ENCODE measurements at places on chromosomes 7 and 10.

- no peak for DNase-seq
Measured at GRCh38 chr10:32332299-32332750, 14.6 kb downstream of the EPC1 start.

- DNase-seq = no peak
Measured at GRCh38 chr10:91709394-91709798, 76.5 kb upstream of the PPP1R3C start.

- no peak for DNase-seq
Measured at GRCh38 chr7:20229646-20230500, 12.7 kb upstream of the MACC1 start.

DNA sequence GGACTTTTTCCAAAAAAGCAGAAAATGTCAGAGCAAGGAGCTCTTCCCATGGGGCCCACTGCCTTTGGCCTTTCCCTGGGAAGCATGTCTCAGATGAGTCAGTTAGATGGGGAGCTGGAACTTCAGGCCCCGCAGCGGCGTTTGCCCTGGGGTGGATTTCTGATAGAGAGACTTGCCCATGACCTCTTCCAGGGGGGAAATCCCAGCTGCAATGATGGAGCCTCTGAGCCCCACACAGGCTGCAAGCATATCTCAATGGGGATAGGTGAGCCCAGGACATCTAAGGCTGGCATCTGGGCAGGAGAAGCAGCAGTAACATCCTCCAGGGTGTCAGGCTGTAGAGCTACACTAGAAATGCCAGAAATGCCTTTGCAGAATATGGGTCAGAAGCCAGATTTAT lies 269.2 kb upstream of the TCERG1L start:
- DNase-seq = no peak

GRCh38 chr10:131453721-131454634 lies 142.5 kb upstream of the TCERG1L start:
- DNase-seq = no peak

DNA sequence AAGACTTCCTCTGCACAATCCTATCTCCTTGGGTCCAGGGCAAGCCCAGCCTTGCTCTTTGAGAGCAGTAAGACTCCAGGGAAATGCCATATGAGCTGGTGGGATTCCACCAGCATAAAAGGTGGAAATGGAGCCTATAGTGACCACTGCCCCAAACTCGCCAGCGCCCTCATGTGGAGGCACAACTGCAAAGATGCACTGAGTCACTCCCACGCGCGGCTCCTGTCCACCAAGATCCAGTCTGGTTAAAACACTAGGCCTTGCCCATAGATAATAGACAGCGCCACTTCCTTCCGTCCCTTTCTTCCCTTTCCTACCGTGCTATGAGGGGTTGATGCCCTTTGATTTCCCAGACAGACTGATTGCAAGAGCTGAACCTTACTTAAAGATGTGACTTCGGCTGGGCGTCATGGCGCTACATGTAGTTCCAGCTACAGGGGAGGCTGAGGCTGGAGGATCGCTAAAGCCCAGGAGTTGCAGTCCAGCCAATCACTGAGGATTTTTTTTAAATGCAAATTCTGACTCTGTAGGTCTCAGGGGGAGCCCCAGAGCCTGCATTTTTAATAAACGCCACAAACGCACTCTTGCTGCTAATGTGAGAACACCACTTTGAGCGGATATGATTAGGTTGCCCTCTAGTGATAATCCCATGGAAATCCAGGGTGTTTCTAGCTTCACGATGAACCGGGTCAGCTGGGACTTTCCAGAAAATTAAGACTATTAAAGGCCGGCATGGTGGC lies 136.5 kb downstream of the EPC1 start:
- DNase-seq = no peak

GRCh38 chr7:147912946-147913638 lies 677.5 kb upstream of the C7orf33 start:
- no peak for DNase-seq

- DNase-seq = no peak
Measured at GRCh38 chr10:78613132-78613531, 455.6 kb upstream of the ZMIZ1 start.

GRCh38 chr7:78420001-78420400 lies 621.4 kb downstream of the PHTF2 start:
- DNase-seq = no peak

- no peak for DNase-seq
Measured at GRCh38 chr7:26155531-26156375, 3.8 kb downstream of the NFE2L3 start.

DNA sequence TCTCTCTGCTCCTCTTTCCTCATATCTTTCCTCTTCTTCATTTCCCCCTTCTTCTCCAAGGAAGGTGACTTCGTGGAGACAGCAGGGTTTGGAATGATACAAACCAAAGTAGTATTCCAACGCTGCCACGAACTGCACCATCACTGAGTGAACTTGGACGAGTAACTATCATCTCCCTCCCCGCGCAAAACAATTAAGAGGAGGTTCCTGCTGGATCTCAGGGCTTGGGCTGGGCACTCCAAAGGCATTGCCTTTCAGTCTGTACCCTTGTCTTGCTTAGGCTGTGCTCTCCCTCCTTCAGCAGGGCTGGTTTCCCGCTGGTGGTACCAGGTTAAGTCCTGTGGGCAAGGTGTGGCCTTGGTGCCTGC lies 790 bp upstream of the PITX3 start:
- no peak for DNase-seq

DNA sequence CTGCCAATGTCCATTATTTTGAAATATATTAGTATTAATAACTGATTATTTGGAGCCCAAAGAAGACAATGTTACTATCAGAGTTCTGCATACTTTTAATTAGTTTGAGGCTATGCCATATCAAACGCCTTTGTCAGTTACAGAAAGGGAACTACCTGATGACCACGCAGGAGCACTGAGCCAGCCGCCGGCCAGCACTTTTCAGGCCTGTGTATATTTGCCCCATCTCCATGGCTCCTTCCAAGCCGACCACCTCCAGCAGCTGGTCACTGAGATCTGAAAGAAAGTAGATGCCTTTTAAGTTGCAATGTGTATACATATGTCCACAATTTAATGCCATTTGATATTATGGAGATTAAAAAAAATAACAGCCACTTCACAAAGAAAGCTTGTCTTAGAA lies 188.4 kb upstream of the ETV1 start:
- DNase-seq = no peak

- DNase-seq = no peak
Measured at GRCh38 chr10:52617346-52617745, 155.2 kb downstream of the MBL2 start.

- DNase-seq = no peak
Measured at GRCh38 chr7:132856416-132856815, 225.5 kb downstream of the CHCHD3 start.

DNA sequence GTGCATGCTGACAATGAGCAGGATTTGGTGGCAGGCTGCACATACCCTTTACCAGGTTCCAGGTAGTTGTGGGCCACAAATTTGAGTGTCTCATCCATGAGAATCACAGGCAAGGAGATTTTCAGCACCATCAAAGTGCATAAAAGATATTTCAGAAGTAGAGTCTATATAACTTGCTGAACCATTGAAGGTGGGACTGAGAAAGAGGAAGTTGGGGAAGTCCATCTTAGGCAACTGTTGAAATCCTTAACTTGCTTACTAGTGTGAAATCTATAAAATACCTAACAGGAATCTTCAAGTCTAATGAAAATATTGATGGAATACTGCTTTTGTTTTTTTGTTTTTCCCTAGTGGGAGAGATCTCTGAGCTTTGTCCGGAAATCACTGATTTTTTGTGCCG lies 325.1 kb upstream of the PLXDC2 start:
- no peak for DNase-seq

DNA sequence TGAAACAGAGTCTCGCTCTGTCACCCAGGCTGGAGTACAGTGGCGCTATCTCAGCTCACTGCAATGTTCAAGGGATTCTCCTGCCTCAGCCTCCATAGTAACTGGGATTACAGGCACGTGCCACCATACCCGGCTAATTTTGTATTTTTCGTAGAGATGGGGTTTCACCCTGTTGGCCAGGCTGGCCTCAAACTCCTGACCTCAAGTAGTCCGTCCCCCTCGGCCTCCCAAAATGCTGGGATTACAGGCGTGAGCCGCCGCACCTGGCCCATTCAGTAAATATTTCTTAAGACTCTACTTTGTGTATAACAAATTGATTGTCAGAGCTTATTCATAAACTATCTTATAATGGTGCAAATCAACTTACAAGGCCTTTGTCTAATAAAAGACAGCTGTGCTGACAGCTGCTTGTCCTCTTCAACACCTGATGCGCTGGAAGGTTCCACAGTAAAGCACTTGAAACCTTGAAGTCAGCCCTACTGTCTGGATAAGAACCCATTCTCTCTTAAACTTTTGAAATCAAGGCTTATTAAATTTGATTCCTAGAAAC lies 14.7 kb downstream of the ECHDC3 start:
- DNase-seq = no peak

DNA sequence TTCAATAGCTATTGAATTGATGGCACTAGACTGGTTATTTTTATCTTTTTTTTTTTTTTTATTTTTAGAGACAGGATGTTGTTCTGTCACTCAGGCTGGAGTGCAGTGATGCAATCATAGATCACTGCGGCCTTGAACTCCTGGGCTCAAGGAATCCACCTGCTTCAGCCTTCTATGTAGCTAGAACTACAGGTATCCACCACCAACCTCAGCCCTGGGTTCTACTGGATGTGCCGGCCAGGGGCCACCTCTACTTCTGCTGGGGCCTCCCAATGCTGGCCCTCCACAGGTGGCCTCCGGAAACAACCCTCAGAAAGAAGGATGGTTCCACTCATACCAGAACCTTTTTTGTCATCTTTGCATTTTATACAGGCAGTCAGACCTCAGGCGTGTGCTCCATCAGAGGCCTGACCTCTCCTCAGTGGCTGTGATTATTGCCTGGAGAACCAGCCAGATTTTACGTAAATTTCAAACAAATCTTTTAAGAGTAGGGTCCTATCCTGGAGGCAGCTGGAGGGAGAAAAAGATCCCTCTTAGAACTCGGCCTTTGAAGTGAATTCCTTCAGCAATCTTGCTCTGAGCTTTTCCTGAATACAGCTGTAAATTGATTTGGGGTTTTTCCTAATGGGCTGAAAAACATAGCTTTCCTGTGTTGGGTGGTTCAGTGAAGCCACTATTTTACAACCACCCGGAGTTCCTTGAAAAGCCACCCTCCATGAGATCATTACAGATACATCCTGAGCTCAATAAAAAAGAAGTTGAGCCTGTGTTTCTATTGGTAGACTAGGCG lies 110.0 kb downstream of the SPAG6 start:
- no peak for DNase-seq

GRCh38 chr10:75051308-75051707 lies 60.1 kb upstream of the SAMD8 start:
- no peak for DNase-seq

DNA sequence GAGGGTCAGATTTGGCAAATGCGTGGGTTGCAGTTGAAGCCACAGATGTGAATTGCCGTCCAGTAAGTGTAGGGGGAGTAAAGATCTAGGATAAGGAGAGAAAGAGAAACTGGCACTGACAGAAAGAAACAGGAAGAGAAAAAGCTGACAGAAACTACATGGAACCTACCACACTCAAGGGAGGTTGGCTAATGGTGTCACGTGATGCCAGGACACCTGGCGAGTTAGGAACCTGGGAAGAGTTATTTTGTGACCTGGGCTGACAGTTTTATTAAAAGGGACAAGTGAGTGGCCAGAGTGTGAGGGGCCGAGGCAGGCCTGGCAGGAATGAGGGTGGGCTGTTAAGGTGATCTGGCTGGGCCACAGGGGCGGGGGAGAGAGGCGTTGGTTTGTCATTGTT lies 188.7 kb downstream of the ADARB2 start:
- no peak for DNase-seq

GRCh38 chr10:59508296-59508695 lies 145.9 kb upstream of the FAM13C start:
- DNase-seq = no peak

- DNase-seq = no peak
Measured at GRCh38 chr7:15839416-15840100, 153.1 kb upstream of the MEOX2 start.

All from AG04449 (cell line).